Tibial artery (tissue), 4 donors: ENCODE measurements at places on chromosomes 2 and 18.

DNA sequence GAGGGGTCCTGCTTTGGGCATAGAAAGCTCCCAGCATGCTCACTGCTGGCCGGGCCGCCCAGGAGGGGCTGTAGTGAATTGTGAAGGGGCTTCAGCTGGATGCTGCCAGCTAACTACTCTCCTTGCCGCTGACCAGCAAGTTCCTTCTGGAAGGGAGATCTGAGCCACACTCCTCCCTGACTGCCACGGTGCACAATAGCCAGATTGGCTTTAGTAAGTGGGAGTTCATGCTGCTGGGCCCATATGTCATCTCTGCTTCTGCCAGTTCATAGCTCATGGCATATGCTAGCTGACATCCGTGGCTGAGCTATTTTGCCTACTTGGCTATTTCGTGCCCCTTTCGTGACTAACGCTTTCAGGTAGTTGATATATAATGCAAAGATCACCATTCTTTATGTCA lies 51.6 kb upstream of the ROCK2 start:
- no peak for DNase-seq

DNA sequence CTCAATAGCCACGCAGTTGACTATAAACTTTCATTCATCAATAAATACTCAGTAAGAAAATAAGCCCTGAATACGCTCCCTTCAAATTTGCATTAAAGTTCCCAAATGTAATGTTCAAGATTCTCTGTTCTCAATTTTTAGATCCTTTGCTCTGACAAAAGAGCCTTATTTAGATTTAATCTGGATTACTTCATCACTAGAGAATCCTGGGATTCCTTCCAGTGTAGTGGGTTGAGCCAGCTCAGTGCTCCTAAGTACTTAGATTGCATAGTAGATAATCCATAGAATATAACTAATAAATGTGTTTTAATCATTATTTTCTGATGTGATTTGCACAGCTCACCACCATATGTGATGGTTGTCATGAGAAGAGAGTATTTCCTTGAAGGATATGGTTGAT lies 1286.2 kb downstream of the SUCLG1 start:
- DNase-seq: no peak

DNA sequence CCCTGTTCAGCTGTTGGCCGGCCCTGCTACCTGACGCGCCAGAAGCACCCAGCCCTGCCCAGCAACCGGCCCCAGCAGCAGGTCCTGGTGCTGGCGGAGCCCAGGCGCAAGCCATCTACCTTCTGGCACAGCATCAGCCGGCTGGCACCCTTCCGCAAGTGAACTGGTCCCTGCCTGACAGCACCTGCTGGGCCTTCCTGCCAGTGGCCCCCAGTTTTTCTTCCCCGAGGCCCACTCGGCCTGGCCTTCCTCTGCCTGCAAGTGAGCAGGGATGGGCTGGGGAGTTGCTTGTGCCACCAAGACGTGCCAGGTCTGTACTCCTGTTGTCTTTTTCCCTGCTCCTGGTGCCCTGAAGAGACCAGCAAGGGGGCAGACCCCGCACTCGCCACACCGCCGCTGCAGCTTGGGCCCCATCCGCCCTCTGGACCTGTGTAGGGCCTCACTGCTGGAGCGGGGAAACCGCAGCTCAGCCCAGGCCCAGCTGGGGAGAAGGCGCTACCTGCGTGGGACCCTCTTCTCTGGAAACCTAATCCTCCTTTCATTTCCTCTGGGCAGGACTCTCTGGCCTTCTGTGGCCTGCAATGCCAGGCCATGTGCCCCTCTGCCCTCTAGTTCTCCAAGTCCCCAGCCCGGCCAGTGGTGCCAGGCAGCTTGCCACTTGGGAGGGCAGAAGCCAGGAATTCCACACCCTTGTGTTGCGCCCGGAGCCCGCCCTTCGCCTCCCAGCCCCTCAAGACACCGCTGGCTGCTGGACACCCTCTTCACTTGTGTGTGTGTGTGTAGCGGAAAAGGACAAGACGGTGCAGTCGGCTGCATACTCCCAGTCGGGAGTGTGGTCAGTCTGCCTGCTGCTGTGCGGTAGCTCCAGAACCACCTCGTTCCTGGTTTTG lies 47.0 kb downstream of the FAM168B start:
- no peak for DNase-seq

GRCh38 chr18:59707306-59707705 lies 10.1 kb upstream of the CCBE1 start:
- DNase-seq: no peak

GRCh38 chr2:158266111-158266510 lies 164.4 kb downstream of the UPP2 start:
- DNase-seq: no peak

DNA sequence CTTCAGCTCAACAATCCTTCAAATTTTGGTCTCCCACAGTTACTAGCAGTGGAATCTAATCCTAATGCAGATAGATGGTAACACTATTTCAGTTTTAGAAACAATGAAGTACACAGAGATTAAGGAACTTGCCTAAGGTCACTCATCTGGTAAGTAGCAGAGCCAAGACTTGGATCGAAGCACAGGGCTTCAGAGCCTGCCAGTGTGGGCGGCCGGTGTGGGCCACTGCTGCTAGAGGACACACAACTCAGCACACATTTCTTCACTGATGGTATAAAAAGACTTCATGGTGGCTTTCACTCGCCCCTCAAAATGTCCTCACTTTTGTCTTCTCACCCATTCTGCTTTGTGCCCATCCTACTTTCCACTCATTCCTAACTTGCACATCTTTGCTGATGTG lies 11.1 kb downstream of the C2orf74 start:
- DNase-seq: no peak

GRCh38 chr2:42602876-42603219 lies 34.4 kb downstream of the MTA3 start:
- no peak for DNase-seq

- no peak for DNase-seq
Observed at GRCh38 chr2:219433666-219434467, 776 bp upstream of the SPEG start.

DNA sequence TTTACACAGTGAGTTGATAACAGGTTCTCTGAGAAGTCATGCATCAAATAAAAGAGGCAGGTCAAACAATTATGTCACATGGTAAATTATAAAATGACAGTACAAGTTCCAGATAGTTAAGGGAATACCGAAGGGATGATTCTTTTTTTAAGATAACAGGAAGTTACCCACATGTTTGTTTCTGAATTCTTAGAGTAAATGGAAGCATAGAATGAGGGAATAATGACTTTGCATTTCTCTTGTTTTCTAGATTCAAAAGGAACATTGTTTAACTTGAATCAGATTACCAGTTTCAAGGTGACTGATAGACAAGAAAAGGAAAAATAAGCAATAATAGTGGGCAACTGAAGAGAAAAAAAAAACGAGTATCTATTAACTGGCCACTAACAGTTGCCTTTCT lies 124.5 kb downstream of the MIB1 start:
- DNase-seq: no peak

DNA sequence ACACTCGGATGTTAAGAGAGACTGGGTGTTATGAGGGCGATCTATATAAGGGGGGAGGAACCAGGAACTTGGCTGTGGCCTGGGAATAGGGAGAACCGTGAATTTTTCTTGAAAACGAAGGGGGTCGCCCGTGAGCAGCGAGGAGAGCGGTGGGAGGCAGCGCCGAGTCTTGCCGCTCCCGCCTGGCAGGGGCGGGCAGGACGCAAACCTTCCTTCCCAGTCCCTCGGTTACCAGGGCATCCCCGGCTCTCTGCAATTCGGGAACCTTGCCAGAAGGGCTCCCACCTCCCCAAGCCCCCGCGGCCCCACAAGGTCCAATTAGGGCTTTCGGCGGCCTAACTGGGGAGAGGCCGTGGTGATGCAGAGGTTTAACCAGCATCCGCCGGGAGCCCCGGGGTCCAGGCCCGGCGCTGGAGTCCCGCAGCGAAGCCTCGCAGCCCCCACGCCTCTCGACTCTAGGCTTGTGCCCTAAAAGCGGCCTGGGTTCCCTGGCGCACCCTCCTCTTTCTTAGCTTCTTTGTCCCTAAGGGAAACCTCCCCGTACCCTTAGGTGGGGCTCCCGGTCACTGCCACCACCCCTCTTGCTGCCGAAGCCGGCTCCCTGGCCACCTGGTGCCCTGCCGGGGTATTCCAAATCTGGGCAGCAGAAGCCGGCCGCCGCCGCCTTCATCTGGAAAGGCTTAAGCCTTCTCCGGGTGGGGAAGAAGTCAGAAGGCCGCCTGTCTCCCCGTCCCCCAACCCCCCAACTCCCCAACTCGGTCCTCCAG lies 680 bp upstream of the FHOD3 start:
- peak; percentile 67 for DNase-seq

DNA sequence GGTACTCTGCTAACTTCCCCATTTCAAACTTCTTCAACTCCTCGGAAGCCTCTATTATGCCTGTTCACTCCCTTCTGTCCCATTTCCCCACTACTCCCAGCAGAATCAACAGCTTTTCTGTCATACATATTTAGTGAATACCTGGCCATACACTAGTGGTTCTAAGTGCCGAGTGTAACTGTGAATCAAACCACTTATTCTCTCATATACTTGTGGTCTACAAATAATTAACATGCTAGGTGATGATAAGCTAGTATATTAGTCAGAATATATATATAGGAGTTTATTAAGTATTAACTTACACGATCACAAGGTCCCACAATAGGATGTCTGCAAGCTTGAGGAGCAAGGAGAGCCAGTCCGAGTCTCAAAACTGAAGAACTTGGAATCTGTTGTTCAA lies 150.7 kb downstream of the CCDC102B start:
- no peak for DNase-seq

- DNase-seq: no peak
Observed at GRCh38 chr2:233049194-233049761, 10.9 kb upstream of the INPP5D start.

GRCh38 chr2:203763241-203763937 lies 57.0 kb downstream of the CD28 start:
- no peak for DNase-seq

DNA sequence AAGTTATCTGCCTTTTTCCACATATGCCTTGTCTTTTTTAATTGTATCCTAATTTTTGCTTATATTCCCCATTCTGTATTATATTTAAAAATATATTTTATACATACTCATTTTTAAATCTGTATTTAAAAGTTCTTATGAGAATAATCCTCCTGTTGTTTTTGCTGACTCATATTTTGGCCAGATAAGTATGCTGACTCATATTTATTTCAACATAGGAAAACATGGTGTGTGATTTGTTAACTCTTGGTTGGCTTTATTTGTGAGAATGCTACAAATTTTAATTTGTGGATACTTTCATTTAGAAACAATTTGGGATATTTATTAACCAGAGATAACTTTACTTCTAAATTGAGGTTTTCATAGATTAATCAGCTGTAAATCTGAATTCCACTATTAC lies 587.7 kb downstream of the CPS1 start:
- DNase-seq: no peak

GRCh38 chr2:217789003-217789735 lies 213.6 kb downstream of the TNS1 start:
- peak; percentile 90 for DNase-seq

GRCh38 chr2:189618197-189618596 lies 37.6 kb upstream of the SLC40A1 start:
- DNase-seq: no peak

DNA sequence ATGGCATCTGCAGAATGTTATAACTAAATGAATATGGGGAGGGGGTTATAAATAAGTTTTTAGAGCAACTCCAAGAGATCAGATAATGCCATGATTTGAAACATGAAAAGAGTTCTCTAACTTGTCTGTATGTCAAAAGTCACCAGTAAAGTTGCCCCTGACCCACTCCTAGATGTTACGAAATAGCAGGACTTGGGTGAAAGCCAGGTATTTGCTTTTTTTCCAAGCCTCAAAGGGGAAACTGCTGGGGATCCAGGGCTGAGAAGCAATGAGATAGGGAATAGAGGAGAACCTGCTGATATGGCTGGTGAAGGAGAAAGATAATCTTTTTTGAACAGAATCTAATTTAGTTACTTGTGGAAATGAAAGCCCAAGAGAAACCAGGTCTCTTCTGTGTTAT lies 191.5 kb upstream of the CDH20 start:
- DNase-seq: no peak

DNA sequence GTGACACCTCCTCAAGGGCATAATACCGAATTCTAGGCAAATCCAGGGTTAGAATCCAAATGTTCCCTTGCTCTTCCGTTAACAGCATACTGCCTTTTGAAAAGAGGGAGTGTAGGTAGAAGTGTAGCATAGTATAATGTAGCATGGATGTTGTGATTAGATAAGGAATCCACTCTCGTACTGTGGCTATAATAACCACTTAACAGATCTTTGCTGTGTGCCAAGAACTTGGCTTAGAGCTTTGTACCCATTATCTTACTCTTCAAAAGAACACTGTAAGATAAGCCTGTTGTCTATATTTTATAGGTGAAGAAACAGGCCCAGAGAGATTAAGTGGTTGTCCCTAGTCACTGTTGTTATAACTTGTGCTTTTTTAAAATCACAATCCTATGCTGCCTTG lies 24.2 kb downstream of the WDR75 start:
- no peak for DNase-seq

DNA sequence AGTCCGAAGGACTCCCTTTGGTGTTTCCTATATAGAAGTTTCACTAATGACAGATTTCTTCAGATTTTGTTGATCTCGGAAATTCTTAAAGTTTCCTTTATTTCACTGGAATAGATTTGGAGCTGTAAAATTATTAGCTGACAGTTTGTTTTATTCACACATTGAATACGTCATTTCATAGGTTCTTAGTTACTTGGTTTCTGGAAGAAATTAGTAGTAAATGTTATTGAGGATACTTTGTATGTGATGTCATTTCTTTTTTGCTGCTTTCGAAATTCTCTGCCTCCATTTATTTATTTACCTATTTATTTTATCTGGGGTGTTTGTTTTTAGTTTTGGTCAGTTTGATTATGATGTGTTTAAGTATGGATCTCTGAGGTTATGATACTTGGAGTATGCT lies 1205.9 kb upstream of the GYPC start:
- DNase-seq: no peak

DNA sequence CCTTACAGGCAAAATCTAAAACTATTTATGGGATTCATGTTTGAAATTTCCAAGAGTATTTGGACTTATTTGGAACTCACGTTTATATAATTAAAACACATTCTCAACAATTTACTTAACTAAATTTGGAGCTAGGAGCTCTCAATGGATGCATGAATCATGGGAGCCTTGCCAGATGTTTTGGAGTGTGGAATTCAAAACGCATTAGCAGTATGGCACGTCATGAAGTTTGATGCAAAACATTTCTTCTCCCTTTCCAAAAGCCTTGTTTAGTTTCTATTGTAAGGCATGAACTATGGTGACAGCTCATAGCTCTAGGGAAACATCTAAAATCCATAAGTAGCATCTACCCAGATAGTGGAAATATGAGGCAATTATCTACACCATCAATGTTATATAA lies 701.6 kb downstream of the SATB2 start:
- no peak for DNase-seq

GRCh38 chr2:226130192-226130591 lies 669.4 kb downstream of the IRS1 start:
- no peak for DNase-seq
